Putamen (tissue), 1 donor: ENCODE measurements at places on chromosomes 1 and 21.

GRCh38 chr1:97050506-97050905 lies 328.9 kb downstream of the PTBP2 start:
- DNase-seq = peak; percentile 6

- no peak for DNase-seq
These were observed 8.7 kb upstream of the TTF2 start for GRCh38 chr1:117051224-117052064.

DNA sequence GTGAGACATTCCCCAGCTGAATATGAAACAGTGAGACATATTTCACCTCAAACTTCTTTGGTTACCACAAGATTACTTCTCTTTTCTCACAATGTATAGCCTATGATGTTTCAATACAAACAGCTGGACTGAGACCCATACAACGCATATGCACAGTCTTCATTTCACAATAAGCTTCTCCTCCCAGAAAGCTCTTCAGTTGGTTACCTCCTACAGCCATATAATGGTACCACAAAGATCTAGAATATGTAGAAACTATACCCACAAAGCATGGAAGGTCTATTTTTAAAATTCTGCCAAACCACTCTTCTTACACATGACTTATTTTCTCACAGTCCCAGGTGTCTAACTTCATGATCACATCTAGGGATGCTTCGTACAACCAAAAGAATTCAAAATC lies 70.8 kb downstream of the JAK1 start:
- no peak for DNase-seq

DNA sequence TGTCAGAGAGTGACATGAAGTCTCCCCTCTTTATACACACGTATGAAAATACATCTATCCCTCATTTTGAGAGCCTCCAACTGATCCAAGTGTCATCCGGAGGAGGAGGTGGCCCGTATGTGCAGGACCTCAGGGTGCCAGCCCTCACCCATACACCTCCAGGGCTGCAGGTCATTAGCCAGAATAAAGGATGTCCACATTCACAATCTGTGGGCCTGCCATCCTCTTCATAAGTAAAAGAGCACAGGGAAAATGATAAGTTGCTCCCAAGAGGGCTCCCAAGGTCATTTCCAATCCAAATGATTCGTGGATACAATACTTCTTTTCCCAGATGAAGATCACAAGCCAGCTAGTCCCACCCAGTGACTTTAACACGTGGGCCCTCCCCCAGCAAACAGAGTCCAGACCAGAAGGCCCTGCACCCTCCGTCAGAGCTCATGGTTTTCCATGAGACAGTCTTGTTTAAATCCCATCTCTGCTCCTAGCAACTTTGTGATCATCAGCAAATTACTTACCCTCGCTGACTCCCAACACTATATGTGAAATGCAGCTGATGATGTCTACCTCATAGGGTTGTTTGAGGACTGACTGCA lies 28.6 kb downstream of the RNASEL start:
- no peak for DNase-seq

DNA sequence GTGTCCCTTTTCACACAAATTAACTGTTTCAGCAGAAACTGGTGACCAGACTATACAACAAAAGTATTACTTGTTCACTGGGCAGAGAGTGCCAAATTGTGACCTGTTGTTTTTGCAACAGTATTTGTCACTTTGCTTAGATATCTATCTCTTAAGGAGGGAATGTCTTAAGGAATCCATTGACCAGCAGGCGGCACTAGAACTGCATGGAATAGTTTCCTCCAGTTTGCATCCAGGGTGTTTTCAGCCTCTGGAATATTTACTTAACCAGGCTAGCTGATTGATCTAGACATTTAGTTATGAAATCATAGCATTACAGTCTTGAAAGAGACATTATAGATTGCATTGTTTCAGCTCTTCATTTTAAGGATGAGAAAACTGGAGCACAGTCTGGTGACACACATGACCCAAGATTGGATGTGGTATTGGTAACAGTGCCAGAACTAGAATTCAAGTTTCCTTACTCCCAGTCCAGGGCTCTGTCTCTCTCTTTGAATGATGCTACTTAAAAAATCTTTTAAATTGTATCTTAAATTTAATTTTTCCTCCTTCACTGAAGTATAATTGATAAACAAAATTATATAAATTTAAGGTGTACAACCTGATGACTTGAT lies 16.9 kb downstream of the RPTN start:
- no peak for DNase-seq

- DNase-seq = no peak
These were observed 231.7 kb upstream of the AJAP1 start for GRCh38 chr1:4422504-4423289.

GRCh38 chr1:62208087-62208486 lies 13.4 kb downstream of the L1TD1 start:
- no peak for DNase-seq

GRCh38 chr1:21909787-21910503 lies 27.2 kb downstream of the HSPG2 start:
- DNase-seq = no peak

DNA sequence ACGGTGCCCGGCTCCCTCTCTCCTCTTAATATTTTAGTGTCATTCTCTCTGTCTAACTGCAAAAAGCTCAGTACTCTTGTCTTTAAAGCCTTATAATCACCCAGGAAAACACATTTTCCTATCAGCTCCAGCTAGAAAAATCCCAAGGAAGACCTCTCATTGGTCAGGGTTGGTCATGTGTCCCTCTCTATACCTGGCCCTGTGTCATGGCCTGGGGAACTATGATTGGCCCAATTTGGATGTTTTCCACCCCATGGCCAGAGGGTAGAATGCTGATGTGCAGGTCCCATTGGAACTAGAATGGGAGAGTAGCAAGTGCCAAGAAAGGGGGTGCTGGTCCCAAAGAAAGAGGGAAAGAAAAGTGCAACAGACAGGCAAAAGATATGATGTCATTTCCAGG lies 27.3 kb downstream of the CAMK2N1 start:
- DNase-seq = no peak
